AG08396 (cell line): ENCODE measurements at places on chromosomes 16 and 17.

- DNase-seq = peak; percentile 92
Observed at GRCh38 chr17:7329997-7330637, 982 bp upstream of the NEURL4 start.

DNA sequence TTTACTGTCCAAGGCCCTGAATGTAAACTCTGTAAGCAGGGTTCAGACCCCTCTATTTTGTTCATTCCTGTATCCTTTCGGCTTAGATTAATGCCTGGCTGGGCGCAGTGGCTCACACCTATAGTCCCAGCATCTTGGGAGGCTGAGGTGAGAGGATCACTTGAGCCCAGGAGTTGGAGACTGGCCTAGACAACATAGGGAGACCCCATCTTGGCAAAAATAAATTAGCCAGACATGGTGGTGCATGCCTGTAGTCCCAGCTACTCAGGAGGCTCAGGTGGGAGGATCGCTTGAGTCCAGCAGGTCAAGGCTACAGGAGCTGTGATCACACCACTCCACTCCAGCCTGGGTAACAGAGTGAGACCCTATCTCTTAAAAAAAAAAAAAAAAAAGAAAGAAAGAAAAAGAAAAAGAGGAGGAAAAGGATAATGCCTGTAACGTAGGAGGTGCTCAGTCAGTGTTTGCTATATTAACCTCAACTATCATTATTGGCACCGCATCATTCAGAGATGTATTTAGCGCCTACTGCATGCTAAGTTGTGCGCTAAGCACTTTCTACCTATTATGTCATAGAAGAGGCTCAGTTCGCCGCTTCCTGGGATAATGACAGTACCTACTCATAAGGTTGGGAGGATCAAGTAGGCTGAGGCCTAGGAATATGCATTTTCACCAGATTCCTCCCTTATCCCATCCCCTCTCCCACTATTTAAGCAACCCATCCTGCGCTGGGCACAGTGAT is 5.0 kb downstream of the SOCS1 start:
- DNase-seq = no peak

DNA sequence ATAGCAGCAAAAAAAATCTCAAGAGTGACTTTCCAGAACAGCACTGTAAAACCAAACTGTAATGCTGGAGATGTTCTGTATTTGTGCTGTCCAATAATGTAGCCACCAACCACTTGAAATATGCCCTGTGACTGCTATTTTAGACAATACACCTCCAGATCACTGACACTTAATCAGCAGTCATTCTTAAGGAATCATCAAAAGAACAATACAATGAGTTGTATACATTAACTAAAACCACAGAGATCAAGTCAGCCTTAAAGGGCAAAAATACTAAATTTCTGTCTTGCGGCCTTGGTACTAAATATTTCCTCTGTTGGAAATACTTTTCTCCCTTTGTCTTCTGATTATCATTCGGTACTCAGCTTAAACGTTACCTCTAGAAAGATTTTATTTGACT is 33.6 kb upstream of the ANKFY1 start:
- DNase-seq = no peak

DNA sequence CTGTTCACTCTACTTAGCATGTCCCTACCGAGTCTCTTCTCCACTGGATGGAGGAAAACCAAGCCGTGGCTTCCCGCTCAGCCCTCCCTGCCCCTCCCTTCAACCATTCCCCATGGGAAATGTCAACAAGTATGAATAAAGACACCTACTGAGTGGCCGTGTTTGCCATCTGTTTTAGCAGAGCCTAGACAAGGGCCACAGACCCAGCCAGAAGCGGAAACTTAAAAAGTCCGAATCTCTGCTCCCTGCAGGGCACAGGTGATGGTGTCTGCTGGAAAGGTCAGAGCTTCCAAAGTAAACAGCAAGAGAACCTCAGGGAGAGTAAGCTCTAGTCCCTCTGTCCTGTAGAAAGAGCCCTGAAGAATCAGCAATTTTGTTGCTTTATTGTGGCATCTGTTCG is 2.8 kb upstream of the LPCAT2 start:
- DNase-seq = no peak

GRCh38 chr17:6168296-6168695 is 98.1 kb downstream of the WSCD1 start:
- no peak for DNase-seq
